Right renal pelvis (tissue), 4 donors: ENCODE measurements at places on chromosomes 5 and 9.
A peak's percentile ranks its signal among the peaks of the same experiment; 100 is the strongest.

DNA sequence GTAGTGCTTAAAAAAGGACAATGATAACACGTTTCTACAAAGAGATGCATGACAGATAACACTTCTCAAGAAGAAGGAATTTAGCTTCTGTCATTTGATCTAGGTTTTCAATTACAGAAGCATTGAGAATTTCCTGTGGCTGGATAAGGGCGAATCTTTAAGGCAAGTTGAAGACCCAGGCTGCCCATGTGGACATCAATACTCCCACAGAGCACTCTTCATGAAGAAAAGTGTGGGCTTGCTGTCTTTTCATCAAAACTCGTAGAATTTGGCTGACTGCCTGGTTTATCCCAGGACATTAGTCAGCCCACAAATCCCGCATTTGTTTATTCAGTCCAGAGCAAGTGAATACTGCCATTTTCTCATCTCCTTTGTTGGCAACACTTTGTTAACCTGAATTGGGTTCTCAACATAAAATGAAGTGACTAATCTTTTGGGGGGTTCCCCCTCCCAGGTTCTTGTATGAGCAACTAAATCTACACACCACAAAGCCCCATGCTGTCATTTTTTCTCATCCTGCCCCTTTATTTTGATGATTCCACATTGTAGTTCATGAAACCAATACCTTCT, 43.4 kb upstream of the CDKN2B start:
- no peak for DNase-seq

GRCh38 chr9:133803028-133803585, 65.0 kb upstream of the SARDH start:
- DNase-seq: no peak

GRCh38 chr5:157106630-157107461, 2.0 kb downstream of the HAVCR2 start:
- no peak for DNase-seq

DNA sequence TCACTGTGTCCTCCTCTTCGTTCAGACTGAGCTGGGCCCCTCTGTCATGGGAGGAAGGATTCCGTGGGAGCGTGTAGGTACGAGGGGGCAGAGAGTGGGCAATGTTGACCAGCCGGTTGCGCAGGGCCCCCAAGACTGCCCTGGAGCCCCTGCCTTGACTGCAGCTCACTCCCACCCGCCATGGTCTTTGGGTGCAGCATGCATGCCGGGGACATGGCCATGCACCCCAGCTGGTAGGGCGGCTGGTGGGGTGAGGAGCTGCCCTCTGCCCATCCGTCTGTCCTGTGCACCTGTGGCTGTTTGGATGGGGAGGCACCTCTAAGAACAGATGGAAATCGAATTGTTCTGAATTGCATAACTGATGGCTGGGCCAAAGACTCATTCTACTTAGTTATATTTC, 42.6 kb upstream of the NPR3 start:
- no peak for DNase-seq

GRCh38 chr5:10331341-10331796, 22.1 kb upstream of the MARCHF6 start:
- DNase-seq: no peak

DNA sequence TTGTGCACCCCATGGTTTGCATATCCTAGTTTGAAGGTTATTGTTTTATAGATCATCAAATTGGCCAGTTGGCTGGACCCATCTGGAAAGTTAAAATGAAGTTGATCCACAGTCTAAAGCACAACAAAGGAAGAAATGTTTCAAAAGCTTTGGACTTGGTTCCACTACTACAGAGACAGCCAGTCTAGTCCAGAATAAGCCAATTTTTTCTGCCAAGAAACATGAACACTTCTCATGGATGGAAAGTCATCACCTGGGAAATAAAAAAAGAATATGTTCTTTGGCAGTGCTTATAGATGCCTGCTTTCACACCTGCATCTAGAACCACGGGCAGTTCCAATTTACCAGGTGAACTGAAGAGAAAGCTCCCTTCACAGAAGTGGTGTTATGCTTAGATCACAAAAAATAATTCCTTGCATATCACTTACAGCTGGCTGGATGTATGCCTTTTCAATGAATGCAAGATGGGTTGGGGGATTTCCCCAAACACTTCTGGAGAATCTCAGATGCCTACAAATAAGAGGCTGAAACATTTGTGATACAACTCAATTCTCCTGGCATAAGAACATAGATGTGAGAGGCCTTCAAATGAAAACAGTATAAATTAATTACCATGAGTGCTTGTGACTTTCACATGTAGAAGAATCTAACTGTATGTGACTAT, 26.9 kb downstream of the C9 start:
- DNase-seq: no peak

GRCh38 chr5:103260951-103261350, 2.4 kb downstream of the MACIR start:
- DNase-seq: no peak

DNA sequence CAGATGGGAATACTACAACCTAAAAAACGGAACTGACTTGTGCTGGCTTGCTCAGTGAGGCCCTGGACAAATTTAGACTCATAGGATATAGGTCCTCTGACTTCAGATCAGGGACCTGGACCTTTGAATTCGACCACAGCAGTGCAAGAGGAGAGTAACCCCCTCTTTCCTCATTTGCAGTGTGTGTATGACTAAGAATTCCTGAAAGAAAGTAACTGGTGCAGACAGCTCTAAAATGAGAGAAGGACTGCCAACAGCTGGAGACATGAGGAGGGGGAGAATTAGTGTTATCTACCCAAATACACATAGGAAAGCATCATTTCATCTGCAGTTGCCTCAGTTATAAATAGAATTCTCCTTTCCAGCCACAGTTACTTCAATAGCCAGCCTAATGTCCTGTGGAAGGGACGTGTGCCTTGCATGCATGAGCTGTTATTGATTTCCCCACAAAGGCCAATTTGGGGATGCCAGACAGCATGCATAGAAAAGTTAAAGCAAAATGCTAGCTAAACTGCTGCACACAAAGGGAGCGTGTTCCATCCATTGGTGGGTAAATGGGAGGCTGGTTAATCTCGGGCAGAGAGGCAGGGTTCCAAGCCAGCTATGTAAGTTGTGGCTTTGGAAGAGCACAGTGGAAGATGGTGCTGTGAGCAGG, 442.7 kb downstream of the CDK5RAP2 start:
- DNase-seq: no peak

- no peak for DNase-seq
These were observed 2.1 kb downstream of the TLN1 start for GRCh38 chr9:35729700-35730485.

- no peak for DNase-seq
These were observed 89.0 kb upstream of the ARAP3 start for GRCh38 chr5:141771031-141771430.

DNA sequence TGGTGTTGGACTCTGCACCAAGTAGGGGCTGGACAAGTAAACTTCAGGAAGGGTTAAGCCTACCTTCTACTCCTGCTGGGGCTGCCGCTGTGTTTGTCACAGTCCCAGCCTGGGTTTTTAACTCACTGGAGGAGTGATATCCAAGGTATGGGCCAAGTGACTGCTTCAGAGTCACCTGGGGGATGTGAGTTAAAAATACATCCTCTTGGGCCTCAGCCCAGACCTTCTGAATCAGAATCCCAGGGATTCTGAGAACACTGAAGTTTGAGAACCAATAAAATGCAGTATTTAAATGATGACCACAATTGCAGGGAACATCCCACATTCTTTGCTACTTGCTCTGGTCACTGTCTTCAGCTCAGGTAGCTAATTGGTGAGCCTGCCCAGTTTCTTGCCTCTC, 95.1 kb upstream of the DNAH5 start:
- DNase-seq: no peak

DNA sequence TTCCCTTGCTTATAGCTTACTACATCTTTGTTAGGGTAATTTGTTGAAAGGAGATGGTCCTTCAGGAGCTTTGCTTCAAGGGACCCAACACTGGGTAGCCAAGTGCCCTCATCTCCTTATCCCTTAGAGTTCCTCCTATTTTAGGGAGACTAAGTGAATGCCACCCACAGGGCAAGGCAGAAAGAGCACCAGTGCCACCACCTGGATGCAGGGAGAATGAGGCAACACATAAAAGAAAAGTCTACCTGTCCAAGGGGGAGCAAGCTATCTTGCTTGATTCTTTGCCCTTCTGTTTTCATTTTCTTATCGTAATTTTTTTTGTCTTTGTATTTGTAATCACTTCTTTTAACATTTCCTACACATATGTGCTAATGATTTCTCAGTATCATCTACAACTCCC, 205.5 kb downstream of the NPR3 start:
- DNase-seq: no peak

GRCh38 chr9:4066120-4066519, 233.7 kb downstream of the GLIS3 start:
- no peak for DNase-seq

- no peak for DNase-seq
These were observed 93.2 kb downstream of the ZNF354C start for GRCh38 chr5:179153341-179153901.

DNA sequence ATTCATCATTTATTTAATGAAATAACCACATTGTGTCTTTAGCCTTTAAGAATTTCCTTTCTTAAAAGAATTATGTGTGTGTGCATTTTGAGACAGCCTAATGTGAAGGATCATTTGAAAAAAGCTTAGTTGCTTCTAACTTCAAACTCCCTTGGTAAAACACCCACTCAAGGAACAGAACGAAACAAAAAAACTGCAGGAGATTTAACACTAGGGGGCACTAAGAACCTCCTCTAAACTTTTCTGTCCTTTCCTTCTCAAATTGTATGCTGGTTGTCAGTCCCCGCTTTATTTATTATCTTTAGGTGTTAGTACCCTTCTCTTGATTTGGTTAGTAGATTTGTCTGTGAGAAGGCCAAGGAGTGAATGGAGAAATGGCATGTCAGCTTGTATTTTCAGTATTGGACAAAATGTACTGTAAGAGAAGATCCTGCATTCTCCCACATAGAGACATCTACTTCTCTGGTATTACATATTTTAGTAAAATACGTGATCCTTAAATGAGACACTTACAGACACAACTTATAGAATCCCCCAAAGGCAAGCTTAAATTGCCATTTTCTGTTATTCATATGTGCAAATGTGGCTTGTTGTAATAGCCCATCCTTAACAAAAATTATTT, 229.7 kb downstream of the MRPS30 start:
- DNase-seq: peak; percentile 18

GRCh38 chr9:95498641-95499040, 18.1 kb downstream of the PTCH1 start:
- no peak for DNase-seq

- no peak for DNase-seq
These were observed 370.5 kb downstream of the CSNK1G3 start for GRCh38 chr5:123882319-123882964.

DNA sequence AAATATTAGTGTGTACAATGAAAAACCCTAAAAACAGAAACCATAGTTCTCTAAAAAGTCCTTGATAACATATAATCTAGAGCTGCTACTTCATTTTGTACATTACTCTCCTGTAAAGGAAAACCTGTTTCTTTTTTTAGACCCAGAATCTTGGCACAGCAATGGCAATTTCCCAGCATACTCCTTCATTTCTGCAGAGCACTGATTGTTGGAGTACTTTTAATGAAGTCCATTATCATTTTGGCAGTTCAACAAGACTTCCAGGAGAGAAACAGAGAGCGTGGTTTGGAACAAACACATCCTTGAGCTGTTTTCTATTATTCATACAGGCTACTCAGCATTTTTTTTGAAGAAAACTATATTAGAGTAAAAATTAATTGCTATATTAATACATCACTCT, 22.7 kb upstream of the MROH2B start:
- DNase-seq: no peak

GRCh38 chr5:171672556-171672955, 113.1 kb upstream of the SMIM23 start:
- no peak for DNase-seq

GRCh38 chr5:5326115-5326758, 96.2 kb upstream of the ICE1 start:
- no peak for DNase-seq

- DNase-seq: no peak
These were observed 1786.4 kb upstream of the WWC1 start for GRCh38 chr5:166505067-166505466.

- no peak for DNase-seq
These were observed 70.4 kb upstream of the CTSV start for GRCh38 chr9:97109194-97109811.

DNA sequence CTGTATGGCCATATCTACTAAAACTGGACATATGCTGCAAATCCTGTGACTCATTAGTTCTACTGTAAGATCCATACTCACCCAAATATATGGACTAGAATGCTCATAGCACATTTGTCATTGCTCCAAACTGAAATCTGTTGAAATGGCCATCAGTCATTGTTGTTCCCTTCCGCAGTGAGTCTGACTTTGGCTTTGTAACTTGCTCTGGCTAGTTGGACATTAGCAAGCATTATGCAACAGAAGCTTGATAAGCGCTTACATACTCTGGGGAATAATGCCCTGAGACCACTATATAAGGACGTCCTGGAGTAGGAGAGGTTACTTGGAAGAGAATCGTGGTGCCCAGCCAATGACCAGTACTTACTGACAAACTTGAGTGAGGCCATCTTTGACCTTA, 9.0 kb downstream of the KIAA1958 start:
- no peak for DNase-seq

DNA sequence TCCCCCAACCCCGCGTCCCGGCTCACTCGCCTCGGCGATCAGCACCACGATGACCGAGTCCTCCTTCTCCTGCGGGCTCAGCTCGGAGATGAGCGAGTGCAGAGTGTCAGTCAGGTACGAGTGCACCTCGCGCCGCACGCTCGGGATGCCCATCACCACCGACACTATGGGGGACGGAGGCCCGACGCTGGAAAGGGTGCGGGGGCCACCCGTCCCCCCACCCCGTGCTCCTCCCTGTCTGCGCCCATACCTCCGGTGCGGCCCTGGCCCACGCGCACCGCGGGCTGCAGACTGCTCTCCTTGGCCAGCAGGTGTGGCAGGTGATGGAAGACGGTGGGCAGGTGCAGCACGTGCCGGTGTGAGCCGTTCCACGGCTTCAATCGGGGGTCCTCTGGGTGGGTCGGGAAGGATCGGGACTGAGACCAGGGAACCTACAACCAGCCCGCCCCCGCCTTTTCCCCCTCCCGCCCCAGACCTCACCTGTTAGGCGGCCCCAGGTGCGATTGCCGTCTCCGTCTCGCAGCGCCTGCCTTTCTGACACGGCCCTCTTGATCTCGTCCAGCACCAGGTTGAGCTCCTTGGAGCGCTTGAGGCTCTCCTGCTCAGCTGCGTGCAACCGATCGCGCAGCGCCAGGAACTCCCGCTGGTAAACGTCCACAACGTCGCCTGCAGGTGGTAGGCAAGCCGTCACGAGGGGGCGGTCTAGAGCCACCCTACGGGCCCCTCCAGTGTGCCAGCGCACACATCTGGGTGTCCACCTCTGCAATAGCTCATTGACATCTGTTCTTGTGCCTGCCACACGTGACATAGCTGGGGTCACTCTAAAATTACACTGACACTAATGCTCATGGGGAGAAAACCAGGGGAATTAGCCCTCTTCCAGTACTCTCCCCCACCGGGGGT, 5.1 kb downstream of the MGAT4B start:
- DNase-seq: no peak

DNA sequence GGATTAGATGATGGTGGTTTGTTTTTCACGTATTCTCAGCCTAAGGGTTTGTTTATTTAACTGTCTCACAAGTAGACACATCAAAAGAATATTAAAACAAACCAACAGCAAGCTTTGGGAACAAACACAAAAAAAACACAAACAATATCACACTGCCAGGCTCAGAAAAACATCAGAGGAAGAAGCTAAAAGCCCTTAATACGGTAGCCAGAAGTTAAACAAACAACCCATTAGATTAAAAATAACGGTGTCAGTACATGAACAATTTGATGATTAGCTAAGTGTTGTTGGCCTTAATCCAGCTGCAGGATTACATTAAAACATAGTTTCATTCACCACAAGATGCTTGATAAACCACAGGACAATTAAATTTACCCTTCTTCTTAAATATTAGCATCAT, 15.9 kb upstream of the DMRT2 start:
- no peak for DNase-seq
